NCI-H187 treated with DMSO at 0.1 percent for 48 hours (cell line): ENCODE measurements at places on chromosomes 5 and 9.

DNA sequence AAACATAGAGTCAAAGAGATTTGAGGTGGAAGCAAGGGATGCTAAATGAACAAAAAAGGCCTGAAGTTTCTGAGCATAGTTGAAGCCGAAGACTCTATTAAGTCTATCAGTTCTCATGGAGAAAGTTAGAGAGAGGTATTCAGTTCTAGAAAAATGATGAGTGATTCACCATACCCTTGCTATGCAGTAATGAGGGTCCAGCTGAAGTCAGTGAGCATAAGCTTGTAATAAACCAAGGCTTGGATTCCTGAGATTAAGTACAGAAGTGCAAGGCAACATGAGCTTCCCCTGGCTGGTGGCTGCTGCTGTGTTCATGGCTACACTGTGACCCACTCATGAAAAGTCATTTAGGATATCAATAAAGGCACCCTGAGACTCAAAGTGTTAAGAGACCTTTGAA is 129.7 kb upstream of the MTAP start:
- no peak for DNase-seq

- no peak for DNase-seq
Measured at GRCh38 chr5:122187426-122187825, 58.1 kb downstream of the ZNF474 start.

- DNase-seq, result no peak
Measured at GRCh38 chr9:136673088-136673974, 10.6 kb downstream of the EGFL7 start.

- no peak for DNase-seq
Measured at GRCh38 chr5:144549580-144549979, 378.9 kb downstream of the KCTD16 start.

DNA sequence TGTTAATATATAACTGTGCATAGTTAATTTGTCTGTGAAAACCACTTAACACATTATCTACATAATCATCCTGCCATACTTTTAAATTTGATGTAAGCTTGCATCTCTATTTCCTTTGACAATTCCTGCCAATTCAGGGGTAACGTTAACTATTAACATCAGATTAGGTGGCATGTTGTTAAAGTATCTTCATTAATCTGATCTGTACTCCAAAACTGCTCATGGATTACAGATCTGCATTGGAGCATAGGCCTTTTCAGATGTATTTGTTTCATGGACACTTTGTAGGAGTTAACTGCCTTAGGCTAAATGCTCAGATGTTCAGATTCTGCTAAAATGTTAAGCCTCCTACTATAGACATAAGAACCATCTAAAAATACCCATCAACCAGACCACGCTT is 3.1 kb downstream of the RPS6 start:
- no peak for DNase-seq

DNA sequence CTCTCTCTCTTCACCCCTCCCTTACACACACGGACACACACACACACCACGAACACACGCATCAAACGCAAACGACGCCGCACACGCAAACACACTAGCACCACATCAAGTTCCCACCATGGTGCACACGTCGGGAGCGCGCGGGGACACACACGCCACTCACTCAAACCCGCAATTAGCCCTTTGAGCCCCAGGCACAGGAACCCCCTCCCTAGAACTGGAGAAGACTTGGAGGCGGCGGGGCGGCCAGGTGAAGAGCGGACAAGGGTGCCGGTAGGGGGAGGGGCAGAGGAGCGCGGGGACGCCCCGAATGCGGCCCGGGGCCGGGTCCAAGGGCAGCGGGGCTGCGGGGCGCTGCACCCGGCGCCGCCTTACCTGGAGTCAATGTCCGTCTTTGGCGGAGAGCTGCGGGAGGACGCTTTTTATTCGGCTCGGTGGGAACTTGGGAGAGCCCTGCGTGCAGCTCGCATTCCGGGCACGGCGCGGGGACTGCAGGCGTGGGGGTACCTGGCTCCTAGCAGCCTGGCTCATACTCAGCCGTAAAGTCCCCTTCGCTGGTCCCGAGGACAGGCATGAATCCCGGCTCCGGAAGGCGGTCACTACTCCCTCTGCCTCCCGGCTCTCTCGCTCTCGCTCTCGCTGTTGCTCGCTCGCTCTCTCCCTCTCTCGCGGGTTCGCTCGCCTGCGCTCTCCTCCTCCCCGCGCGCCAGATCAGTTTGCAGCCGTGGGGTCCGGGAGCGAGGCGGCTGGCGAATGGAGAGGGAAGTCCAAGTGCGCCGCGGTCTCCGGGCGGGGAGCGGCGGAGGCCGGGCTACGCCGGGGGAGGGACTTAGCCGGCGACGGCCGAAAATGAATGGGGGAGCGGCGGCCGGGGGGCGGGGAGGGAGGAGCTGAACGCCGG is at the start of gene BRINP1:
Gene BRINP1, minus strand, starts transcription at position 755 of the 901 bp plus-strand sequence. CDS start 56,080 bp downstream, outside the sequence.
- DNase-seq, result no peak

DNA sequence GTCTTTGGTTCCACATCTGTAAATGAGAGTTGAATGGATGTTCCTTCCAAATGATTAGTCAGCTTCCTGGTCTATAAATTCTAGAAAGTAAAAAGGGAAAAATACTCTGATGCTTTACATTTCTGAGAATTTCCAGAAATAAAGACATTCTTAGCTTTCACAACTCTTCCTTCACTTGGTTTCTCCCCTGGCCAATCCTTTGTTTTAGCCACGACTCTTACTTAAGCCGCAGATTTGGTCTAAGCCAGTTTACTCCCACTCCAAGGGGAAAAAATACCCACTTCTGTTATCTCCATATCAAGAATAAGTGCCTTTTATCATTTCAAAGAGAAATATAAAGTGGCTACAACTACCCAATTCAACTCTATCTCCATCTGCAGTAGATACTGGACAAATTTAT is 29.7 kb downstream of the PWWP2A start:
- no peak for DNase-seq

DNA sequence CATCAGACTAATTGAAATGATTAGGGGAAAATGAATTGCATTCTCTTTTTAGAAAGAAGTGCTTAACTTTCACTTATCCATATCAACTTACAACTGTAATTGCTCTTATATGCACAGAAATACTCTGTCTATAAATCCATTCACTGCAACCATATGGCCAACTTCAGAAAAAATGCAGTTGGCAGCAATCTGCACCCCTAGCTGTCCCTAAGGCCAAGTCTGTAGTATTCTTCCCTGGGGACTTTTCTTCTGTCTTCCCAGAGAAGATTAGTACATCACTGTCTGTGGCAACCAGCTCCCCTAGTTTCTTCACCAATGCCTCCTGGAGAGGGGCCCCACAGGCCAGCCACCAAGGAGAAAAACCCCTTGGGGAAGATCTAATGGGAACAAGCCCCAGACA is 45.4 kb downstream of the ABCA1 start:
- no peak for DNase-seq

GRCh38 chr5:145934276-145934675 is 2.1 kb upstream of the SH3RF2 start:
- no peak for DNase-seq

GRCh38 chr5:141823056-141823455 is 55.2 kb downstream of the PCDH1 start:
- no peak for DNase-seq

DNA sequence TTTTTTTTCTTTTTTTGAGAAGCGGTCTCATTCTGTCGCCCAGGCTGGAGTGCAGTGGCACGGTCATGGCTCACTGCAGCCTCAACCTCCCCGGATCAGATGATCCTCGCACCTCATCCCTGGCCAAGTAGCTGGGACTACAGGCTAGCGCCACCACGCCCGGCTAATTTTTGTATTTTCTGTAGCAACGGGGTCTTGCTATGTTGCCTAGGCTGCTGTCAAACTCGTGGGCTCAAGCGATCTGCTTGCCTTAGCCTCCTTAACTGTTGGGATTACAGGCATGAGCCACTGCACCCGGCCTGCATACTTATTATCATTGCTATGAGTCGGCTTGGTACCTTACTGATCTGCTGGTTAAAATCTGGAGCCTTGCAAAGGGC is 790 bp upstream of the IARS1 start:
- DNase-seq, result no peak

DNA sequence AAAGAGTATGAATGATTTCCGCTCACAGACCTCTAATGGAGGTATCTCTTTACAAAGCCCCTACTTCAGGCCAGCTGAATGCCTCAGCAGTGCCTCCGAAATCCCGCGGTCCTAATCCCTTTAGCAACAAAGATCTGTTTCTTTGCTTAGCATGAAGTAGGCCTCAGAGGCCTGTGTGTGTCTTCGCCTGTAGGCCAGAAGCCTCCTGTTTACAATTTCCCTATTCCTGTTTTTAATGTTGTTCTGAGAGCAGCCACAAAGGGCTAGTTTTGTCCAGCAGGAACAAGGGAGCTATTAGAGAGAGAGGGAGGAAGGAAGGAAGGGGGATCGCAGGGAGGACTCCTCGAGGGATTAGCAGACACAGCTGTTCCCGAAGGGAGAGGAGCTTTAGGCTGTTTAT is 166.4 kb upstream of the SPRY4 start:
- DNase-seq, result no peak

- no peak for DNase-seq
Measured at GRCh38 chr5:73447530-73448462, 781 bp downstream of the FOXD1 start.

DNA sequence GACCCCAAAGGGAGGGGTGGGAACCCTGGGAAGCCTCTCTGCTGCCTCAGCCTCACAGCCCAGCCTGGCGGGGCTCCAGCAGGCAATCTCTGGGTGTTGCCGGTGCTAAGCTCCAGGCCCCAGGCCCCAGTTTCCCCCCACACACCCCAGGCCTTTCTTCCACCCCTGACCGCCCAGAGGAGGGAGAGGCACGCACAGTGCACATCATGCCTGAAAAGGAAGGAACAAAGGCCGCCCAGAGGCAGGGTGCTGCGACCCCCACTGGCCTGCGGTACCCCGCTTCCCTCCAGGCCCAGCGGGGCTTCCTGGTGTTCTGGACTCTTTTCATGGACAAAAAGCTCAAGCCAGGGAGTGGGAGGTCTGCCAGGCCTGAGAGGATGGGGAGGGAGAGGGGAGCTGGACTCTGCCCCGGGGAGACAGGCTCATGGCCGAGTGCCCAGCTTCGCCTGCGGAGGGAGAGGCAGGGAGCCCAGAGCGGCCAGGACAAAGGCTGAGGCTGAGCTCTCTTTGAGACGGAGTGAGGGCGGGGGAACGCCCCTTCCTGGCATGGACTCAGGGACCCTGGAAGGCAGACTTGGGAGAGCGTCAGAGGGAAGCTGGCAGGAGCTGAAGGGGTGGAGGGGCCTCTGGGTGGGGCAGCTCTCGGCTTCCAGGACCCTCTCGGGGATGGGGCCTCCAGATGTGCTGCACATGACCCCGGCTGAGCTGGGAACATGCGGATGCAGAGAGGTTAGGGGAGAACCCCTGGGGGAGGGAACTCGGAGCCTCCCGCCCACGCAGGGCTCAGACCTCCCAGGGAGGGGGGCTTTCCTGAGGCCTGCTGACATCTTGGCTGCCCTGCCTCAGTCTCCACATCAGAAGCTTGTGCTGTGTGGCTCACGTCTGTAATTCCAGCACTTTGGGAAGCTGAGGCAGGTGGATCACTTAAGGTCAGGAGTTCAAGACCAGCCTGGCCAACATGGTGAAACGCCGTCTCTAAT is 1.8 kb upstream of the ENTPD2 start:
- no peak for DNase-seq

GRCh38 chr5:102713682-102714231 is 41.3 kb upstream of the PAM start:
- DNase-seq, result no peak

DNA sequence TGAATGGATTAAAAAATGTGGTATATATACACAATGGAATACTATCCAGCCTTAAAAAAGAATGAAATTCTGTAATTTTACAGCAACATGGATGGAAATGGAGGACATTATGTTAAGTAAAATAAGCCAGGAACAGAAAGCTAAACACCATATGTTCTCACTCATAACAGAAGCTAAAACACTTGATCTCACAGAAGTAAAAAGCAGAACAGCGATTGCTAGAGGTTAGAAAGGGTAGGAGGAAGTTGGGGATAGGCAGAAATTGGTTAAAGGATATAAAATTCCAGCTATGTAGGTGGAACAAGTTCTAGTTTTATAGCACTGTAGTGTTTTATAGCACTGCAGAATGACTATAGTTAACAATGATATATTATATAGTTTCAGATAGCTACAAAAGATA is 15.8 kb downstream of the MARCHF3 start:
- no peak for DNase-seq

- DNase-seq, result no peak
Measured at GRCh38 chr5:134784946-134785620, 26.5 kb downstream of the DDX46 start.

- DNase-seq, result no peak
Measured at GRCh38 chr5:7793895-7794294, 57.0 kb downstream of the CFAP90 start.

GRCh38 chr9:22050924-22051323 is 41.8 kb upstream of the CDKN2B start:
- DNase-seq, result no peak

GRCh38 chr9:124454296-124454695 is 4.0 kb downstream of the ADGRD2 start:
- no peak for DNase-seq

- DNase-seq, result no peak
Measured at GRCh38 chr5:73728493-73729273, 102.7 kb downstream of the ARHGEF28 start.

GRCh38 chr9:78839252-78839651 is 542.3 kb downstream of the PSAT1 start:
- DNase-seq, result no peak

DNA sequence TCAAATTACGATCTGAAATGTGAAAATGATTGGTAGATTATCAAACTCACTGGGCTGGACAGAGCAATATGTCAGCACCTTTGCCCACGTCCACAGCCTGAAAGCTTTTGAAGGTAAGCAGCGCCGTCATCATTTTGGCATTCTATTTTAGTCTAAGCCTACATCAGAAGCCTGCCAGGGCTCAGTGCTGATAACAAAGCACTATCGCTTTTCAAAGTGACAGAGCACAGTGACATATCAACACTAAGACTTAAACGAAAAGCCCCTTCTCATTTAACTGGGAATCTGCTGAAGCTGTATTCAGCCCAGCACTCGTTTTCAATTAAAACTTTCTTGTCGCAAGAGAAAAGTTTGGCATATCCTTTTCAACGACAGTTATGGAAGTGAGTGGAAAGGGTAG is 1076.3 kb downstream of the PTPRD start:
- no peak for DNase-seq

- DNase-seq, result no peak
Measured at GRCh38 chr5:88689668-88690408, 193.1 kb downstream of the MEF2C start.

DNA sequence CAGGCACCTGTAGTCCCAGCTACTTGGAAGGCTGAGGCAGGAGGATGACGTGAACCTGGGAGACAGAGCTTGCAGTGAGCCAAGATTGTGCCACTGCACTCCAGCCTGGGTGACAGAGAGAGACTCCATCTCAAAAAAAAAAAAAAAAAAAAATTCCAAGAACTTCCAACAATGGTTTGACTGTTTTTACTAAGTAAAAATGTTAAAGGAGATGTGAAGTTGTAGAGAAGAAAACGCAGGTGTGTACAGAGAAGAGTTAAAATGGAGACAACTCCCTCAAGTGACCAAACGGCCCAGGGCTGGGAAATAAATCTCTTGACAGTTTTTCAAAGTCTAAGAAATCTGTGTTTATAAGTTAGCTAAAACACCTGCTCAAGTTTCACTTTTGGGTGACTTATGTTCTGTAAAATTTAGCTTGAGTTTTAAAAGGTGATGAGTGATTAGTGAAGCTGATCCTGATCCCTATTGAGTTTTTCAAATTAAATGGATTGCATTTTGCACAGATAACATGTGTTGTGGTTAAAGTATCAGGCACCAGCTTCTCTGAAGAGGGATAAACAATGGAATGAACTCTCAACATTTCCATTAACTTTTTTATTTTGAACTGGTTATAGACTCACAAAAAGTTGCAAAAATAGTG is 255.2 kb upstream of the CD180 start:
- DNase-seq, result no peak
